Activated CD4-positive, alpha-beta T cell treated with anti-CD3 and anti-CD28 coated beads, Interleukin-10, Interleukin-2, amounts not matched to agents 100 ng/mL and 50 ng/mL, durations not matched to agents 16 hours and 8 hours (primary cell): ENCODE measurements at places on chromosomes 2 and 18.

GRCh38 chr2:141440072-141440635 lies 690.7 kb downstream of the LRP1B start:
- no peak for DNase-seq

GRCh38 chr2:14558335-14558919 lies 74.1 kb upstream of the LRATD1 start:
- no peak for DNase-seq

- no peak for DNase-seq
Measured at GRCh38 chr2:207289295-207290018, 123.7 kb upstream of the KLF7 start.

DNA sequence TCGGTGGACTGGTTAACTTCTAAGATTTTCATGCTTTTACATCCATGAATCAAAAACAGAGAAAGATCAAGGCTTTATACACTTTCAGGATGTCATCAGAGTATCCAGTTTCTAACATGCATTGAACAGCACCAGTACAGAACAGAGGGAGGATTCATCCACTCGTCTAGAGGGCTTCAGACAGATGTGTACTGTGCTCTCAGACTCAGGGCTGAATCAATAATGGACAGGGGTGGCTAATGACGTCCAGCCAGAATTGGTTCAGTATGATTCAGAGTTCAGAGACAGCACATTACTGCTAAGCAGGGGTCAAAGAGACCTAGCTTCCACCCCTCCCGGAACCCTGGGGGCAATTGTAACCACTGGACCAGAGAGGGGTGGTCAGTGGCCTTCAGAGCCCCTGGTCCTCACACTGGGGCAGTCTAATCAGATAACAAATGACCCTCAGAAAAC lies 37.3 kb downstream of the RNU4ATAC start:
- DNase-seq = no peak

- DNase-seq = no peak
Measured at GRCh38 chr2:26674002-26674751, 18.3 kb upstream of the KCNK3 start.

GRCh38 chr2:41579806-41580205 lies 468.0 kb upstream of the PKDCC start:
- no peak for DNase-seq

- DNase-seq = no peak
Measured at GRCh38 chr2:97816411-97816810, 103.0 kb downstream of the ZAP70 start.

DNA sequence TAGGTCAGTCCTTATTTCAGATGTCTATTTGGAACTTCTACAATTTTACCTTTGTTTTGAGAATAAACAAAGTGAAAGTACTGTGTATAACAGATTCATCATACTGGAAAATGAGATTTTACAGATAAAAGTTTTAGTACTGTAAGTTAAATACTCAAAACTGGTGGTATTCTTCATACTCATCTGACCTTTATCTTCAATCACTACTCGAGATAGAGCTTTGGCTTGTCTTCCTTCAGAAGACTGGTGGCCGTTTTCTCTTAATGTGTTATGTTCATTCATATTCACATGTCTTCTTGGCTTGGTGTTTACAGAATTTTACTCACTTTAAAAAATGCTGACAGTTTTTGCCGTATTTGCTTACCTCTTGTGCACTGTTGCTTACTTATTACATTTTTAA lies 2.1 kb downstream of the SPOPL start:
- peak; percentile 28 for DNase-seq

GRCh38 chr18:11672198-11672597 lies 16.9 kb upstream of the GNAL start:
- no peak for DNase-seq

DNA sequence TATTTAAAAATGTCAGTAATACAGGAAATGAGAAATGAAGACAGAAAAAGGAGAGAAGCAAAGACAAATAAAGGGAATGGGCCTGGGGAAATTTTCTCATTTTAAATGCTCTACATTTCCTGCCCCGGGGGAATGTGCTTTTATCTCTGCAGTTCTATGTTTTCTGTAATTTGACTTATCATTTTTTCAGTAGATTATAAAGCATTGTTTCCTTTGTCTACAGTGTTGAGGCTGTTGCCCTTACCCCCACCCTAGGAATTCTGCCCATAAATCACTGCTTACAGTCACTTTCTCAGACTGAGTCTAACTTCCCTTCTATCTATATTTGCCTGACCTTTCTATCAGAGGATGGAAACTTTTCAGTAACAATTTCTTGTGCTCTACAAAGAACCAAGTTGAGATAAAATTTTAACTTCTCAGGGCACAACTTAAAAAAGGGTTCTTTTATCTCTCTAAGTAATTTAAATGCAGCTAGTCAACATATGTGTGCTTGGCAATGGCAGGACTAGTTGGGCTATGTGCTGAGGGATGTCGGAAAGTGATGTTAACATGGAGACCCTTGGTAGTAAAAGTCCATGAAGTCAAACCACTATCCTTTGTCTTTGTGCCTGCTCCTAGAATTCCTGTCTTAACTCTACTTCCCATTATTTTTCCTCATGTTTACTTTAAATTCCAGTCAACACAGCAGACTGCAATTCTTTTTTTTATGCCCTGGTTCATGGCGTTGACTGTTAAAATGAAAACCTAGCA lies 146.5 kb upstream of the MMADHC start:
- no peak for DNase-seq

DNA sequence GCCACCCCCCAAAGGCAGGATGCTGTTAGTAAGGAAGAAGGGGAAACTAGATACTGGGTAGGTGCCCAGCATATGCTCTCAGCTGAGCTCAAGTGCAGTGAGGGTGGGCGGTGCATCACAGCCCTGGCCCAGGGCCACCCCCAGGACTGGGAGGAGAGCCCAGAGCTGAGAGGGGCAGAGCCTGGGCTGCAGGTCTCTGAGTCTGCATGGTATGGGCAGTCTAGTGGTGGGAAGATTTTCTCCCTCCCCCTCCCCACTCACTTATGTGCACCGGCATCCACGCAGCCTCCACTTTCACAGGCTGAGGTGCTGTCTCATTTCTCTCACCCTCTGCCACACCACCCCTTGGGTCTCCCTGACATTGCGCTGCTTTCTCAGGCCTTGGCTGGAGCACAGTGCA lies 48.5 kb upstream of the CAB39 start:
- DNase-seq = peak; percentile 85

- DNase-seq = no peak
Measured at GRCh38 chr2:119402645-119403560, 28.8 kb upstream of the TMEM37 start.

DNA sequence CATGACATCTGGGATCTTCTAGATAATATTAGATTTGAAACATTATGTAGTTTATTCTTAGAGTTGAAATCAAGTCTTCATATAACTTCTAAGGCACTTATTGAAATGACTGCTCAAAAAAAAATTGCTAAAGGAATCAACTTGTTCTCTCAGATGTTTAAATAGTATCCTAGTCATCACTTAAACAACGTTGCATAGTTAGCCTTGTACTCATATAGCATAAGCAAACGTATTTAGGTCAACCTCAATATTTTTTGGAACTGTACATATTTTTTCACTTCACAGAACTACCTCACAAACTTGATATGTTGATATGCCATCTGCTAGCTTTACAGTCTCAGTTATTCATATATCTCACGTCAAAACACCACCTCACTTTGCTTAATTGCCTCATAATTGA lies 47.1 kb upstream of the CREB1 start:
- no peak for DNase-seq
